ENCODE measurements at places on chromosomes 12 and 14.
A peak's percentile ranks its signal among the peaks of the same experiment; 100 is the strongest.

GRCh38 chr14:103808403-103809001 lies 38.9 kb downstream of the PPP1R13B start:
- peak; percentile 52 for DNase-seq

DNA sequence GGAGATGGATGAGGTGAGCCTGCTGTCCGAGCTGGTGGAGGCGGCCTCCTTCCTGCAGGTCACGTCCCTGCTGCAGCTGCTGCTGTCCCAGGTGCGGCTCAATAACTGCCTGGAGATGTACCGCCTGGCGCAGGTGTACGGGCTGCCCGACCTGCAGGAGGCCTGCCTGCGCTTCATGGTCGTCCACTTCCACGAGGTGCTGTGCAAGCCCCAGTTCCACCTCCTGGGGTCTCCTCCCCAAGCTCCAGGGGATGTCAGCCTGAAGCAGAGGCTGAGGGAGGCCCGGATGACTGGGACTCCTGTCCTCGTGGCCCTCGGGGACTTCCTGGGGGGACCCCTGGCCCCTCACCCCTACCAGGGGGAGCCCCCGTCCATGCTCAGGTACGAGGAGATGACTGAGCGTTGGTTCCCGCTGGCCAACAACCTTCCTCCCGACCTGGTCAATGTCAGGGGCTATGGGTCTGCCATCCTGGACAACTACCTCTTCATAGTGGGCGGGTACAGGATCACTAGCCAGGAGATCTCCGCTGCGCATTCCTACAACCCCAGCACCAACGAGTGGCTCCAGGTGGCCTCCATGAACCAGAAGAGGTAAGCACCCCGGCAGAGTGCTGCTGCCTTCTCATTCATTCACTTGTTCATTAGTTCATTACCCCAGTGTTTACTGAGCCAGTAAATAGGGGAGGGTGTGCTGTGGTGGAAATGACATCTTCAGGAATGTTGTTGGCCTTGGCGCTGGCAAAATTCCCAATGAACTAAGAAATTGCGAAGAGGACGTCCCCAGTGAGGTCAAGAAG lies 774 bp upstream of the MANSC4 start:
- DNase-seq, result no peak

GRCh38 chr12:128820723-128821432 lies 2.9 kb downstream of the SLC15A4 start:
- peak; percentile 84 for DNase-seq

DNA sequence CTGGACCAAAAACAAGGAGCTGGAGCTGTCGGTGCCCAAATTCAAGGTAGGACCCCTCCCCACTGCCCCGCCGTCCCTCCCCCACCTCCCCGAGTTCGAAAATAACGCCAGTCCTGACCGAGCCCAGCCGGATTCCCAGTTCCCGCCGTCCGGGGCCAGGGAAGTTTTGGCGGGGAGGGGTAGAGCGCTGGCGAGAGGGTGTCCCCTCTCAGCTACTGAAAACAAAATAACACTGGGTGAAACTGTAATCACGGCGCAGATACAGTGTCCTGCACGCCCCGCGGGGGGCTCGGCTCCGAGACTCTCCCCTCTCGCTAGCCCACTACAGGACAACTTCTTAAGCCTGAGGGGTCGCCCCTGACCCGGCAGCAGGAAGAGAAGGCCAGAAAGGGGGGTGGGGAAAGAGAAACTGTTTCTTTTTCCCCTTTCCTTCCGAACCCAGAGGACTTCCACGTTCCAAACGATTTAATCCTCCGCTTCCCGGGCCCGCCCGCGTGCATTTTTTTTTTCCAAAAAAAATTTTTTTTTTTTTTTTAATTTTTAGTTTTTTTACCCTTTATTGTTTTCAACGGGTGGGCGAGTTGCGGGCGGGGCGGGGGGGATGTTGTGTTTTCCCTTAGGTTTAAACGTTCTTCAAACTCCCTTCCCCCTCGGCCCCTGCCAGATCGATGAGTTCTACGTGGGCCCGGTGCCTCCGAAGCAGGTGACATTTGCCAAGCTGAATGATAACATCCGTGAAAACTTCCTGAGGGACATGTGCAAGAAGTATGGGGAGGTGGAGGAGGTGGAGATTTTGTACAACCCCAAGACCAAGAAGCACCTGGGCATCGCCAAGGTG lies 1.6 kb downstream of the SETD1B start:
- DNase-seq, result no peak

DNA sequence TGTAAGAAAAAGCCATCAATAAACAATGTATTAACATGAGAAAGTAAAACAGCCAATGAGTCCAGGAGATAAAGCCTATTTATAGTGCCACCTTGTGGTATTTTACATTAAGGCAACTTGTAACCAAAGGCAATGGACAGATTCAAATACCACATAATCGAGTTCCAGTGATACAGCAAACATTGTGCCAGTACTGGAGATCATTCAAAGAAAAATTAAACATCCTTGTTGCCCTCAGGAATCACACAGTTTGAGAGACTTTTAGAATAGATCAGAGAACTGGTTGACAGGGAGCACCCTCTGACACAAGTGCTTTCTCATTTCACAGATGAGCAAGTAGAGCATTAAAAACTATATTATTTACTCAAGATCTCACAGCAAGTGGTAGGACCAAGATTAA lies 98.1 kb downstream of the DDHD1 start:
- DNase-seq, result peak; percentile 32

- no peak for DNase-seq
These were observed 8.0 kb downstream of the LRRC74A start for GRCh38 chr14:76834241-76834661.

GRCh38 chr14:59771577-59771976 lies 99.0 kb downstream of the RTN1 start:
- no peak for DNase-seq

GRCh38 chr14:58987591-58987990 lies 200.9 kb upstream of the DAAM1 start:
- DNase-seq, result no peak

GRCh38 chr12:56389412-56389811 lies 26.8 kb upstream of the APOF start:
- DNase-seq, result no peak

GRCh38 chr14:23299211-23299957 lies 3.3 kb downstream of the PPP1R3E start:
- no peak for DNase-seq

- no peak for DNase-seq
These were observed 54.3 kb downstream of the PEBP1 start for GRCh38 chr12:118190266-118190665.

- no peak for DNase-seq
These were observed 8.1 kb upstream of the CMAS start for GRCh38 chr12:22037947-22038346.

DNA sequence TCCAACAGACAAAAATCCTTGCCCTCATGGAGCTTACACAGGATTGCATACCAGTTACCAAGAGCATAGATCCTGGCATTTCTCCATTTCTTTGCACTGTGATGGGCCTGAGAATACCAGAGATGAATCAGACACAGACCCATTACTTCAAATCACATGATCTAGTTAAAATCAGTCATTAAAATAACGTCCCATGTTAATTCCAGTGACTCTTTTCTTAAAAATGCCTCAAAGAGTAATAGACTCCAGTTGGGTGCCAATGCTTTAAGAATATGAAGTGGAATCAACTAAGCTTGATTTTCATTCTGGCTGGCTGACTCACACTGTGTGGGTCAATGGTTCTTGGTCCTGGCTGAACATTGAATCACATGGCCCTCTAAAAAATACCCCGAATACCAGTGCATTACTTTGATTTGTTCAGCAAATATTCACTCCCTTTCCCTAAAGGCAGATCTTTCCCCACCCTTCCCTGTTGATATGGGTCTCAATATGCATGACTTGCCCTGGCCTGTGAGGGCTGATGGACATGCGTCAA lies 11.0 kb downstream of the ASB2 start:
- DNase-seq, result no peak

DNA sequence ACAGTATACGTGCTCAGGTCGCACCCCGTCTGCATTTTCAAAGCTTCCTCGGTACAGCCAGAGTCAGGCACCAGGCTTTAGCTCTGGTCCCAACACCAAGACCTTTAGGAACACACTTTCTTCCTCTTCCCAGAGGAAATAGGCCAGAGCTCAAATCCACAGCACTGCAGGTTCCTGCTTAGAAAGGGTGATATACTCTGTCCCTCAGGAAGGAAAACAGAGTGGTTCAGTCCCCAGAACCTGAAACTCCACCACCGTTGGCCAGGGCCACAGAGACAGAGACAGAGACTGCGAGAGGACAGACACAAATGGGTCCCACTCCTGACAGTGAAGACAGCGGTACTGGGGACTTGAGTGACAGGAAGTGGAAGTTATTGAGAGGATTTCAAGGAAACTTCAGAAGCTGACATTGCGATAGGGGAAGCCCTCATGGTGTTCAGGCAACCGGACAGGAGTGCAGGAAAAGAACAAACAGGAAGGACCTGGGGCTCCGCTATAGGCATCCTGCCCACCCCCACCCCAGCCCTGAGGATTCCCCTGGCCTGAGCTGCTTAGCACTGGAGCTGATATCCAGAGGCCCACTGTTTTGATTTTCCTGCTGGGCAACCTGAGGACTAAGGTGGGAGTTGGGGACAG lies 5.5 kb upstream of the KRT8 start:
- no peak for DNase-seq

DNA sequence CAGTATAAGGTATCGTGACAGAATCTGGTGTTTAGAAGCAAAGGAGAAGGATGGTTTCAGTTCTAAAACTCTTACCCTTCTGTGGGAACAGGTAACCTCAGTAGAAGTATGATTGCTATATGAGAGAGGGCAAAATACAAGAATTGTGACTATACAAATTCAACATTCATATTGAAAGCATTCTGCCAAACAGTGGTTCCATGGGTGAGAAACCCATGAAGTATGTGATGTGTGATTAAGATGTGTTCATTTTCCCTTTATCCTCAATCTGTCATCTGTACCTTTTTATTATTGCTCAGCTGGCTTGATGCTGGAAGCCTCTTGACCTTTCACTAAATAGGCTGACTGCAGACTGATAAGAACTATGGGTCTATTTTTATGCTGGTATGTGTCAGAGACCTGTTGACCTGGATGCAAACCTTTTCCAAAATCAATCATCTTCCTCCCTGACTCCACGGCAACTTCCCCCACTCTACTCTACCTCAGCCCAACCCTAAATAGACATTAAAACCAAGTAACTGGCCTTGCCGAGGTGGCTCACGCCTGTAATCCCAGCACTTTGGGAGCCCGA lies 109.6 kb downstream of the STXBP6 start:
- DNase-seq, result no peak

- no peak for DNase-seq
These were observed 678 bp downstream of the ZBTB25 start for GRCh38 chr14:64502887-64503433.

- no peak for DNase-seq
These were observed 352.7 kb upstream of the NAV3 start for GRCh38 chr12:77477907-77478533.

GRCh38 chr14:59707778-59708561 lies 131.4 kb upstream of the CCDC175 start:
- no peak for DNase-seq

GRCh38 chr14:37143475-37143874 lies 28.9 kb downstream of the SLC25A21 start:
- DNase-seq, result no peak

GRCh38 chr12:80241576-80242273 lies 142.4 kb downstream of the OTOGL start:
- DNase-seq, result no peak

- no peak for DNase-seq
These were observed 98.1 kb upstream of the OR4E1 start for GRCh38 chr14:21771671-21772070.

GRCh38 chr12:91778938-91779400 lies 366.7 kb downstream of the BTG1 start:
- DNase-seq, result peak; percentile 65

DNA sequence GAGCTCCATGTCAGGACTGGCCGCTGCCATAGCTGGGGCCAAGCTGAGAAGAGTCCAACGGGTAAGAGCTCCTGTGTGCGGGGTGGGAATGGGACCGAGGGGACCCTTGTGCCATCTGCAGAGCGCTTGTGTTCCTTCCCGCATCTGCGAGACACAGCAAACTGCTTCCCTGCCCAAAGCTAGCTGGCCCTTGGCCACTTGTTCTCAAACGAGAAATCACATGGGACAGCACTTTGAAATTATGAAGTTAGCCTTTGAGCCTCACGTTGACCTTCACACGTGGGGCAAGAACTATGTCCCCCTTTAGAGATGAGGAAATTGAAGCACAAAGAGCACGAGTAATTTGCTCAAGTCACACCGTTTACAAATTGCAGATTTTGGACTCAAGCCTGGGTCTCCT lies 30.8 kb downstream of the DEGS2 start:
- no peak for DNase-seq

- no peak for DNase-seq
These were observed 38.4 kb downstream of the SLC16A7 start for GRCh38 chr12:59634254-59634653.

- DNase-seq, result no peak
These were observed 19.7 kb upstream of the PLEKHD1 start for GRCh38 chr14:69464829-69465228.

DNA sequence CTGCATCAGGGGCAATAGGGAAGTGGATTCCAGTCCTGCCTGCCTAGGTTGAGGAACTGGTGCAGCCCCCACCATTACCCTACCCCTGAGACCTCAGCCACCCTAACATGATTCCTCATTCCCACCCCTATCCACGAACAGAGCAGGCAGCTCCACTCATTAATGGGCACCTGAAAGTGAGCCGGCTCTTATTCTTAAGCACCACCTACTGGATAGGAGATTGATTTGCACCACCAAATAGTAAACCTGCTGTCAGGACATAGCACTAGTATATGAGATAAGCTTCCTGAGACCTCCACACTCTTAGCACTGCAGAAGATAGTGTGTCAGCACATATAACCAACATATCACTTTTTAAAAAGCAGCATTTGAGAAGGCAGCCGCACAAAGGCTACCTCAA lies 573.2 kb downstream of the SOX5 start:
- DNase-seq, result no peak

DNA sequence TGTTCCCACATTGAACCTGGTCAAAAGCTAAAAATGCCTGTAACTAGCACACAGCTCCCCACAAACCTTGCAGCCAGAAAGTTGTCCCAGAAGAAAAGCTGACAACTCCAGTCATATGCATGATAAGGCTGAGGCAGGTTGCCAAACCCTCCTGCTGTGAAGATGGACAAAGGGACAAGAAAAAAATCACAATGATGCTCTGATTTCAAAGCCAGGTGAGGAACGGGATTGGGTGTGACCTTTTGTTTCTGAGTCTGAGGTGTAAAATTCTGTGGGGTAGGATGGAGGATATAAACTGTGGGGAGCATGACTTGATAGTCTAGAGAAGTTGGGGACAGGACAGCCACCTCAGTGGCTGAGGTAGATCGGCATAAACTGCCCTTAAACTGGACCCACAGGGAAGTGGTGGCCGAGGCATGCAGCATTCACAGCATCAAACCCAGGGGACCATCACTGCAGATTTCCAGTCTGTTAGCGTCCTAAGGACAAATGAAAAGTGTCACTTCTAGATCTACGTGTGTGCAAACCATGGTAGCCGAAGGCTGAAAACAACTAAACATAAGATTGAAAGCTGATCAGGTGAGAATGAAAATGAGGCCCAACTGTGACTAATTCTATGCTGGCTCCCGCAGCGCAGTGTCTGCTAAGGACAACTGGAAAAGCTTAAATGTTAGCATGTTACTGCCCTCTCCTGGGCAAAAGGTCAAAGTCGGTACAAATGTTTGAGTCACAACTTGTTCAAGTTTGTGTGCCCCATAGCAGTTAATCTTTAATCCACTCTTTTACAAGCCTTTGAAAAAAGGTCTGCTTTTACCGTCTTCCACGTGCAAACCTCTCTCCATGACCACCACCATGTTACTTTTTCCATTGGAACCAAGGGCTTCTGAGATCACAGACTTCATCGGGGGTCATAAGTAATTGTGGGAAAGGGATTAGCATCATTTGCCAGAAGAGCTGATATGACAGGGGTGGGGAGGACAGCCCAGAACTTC lies 39.8 kb downstream of the GRIN2B start:
- DNase-seq, result peak; percentile 56

- no peak for DNase-seq
These were observed 129.3 kb upstream of the PTPRQ start for GRCh38 chr12:80314741-80315140.

Measured in GM20000 (cell line).